NCI-H2171 (cell line): ENCODE measurements at places on chromosomes 2 and 18.

DNA sequence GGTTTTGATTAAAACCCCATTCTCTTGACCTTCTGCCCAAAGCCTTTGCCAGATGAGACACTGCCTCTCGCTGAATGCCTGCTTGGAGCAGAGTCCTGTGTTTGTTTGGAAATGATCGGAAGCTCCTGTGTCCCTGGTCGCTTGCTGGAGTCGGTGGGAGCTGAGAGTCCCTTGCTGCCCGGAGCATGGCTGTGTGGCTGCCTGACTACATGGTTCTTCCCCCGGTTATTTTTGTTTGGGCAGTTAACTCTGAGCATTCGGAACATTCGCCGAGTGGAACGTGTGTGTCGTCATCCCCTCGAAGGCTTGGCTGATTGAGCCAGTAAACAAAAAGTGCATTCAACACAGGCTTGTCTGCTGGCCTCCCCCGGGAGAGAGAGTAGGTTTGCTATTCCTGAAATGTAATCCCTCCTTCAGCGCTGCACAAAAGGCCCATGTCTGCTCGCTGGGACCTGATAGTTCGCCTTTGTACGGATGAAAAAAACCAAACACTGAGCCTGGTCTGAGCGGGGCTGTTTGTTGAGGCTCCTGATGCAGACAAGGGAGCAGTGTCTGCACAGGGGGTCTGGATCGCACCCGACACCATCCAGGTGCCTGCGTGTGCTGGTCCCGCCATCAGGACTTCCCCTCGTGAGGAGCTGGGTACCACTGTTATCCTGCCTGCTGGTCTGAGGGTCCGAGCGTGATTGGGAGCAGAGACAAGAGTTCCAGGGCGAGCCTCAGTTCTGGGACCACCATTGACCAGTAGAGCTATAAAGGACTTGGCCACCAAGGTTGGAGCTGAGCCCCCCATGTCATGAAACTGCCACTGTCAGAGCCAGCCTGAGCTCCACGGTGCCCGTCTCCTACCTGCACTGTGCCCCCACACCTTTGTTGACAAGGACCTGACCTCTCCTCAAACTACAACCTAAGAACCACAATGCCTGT is 83.8 kb downstream of the AGAP1 start:
- DNase-seq = peak; percentile 25

DNA sequence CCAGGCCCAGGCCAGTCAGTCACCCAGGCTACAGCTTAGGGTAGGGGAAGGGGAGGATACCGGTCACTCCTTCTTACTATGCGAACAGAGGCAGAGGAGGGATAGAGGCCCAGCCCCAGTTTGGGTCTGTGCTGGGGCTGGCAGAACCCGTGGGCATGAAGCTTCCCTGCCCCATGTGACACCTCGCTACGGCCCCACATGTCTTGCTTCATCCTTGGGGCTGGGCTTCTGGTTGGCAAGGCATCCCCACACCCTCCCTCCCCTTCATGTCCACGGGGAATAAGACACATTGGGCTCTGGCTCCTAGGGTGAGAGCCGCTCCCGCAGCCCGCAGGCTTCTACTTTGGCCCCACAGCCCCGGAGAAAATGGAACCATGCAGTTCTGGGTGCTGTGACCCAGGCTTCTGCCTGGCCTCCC is 32.4 kb downstream of the HS1BP3 start:
- no peak for DNase-seq

DNA sequence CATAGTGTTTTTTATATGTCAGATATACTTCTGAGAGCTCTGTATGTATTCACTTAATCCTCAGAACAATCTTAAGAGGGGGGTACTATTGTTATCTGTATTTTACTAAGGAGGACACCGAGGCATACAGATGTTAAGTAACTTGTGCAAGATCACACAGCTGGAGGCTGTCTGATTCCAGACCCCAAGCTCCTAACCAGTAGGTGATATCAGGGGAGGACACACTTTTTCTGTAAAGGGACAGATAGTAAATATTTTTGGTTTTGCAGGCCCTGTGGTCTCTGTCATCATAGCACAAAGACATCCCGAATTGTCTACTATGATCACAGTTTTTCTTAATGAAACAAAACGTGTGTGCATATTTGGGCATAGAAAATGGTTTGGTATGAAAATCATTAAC is 143.7 kb downstream of the LAMA3 start:
- no peak for DNase-seq

DNA sequence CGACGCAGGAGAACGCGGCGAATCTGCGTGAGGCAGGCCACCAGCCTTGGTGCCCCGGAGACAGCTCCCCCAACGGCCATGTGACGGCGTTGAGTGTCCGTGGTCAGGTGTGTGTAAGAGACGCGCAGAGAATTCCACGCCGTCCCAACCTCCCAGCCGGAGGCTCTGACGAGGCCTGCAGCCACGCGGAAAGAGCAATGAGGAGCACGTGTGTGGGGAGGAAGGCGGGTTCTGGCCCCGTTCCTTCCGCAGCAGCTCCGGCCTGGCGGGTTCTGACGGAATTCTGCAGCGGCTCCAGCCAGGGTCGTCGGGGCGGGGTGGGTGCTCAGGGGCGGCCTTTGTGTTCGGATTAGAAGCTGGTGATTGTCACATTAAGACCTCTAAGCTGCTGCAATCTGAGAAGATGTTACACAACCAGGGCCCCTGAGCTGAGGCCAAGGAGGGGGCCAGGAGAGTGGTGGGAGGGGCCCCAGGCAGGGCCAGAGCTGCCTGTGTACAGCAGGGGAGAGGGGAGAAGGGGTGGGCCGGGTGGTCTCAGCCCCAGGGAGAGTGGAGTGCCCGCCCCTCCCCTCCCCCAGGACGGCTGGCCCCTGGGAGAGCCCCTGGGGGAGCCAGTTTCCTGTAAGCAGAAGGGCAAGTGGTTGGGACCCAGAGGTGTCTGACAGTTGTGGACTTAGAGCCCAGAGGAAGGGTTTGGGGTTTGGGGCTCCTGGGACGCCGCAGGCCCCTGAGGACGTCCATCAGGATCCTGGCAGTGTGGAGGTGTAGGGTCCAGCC is 5.1 kb upstream of the GAL3ST2 start:
- no peak for DNase-seq

GRCh38 chr2:28363686-28364280 is 28.9 kb upstream of the FOSL2 start:
- no peak for DNase-seq

DNA sequence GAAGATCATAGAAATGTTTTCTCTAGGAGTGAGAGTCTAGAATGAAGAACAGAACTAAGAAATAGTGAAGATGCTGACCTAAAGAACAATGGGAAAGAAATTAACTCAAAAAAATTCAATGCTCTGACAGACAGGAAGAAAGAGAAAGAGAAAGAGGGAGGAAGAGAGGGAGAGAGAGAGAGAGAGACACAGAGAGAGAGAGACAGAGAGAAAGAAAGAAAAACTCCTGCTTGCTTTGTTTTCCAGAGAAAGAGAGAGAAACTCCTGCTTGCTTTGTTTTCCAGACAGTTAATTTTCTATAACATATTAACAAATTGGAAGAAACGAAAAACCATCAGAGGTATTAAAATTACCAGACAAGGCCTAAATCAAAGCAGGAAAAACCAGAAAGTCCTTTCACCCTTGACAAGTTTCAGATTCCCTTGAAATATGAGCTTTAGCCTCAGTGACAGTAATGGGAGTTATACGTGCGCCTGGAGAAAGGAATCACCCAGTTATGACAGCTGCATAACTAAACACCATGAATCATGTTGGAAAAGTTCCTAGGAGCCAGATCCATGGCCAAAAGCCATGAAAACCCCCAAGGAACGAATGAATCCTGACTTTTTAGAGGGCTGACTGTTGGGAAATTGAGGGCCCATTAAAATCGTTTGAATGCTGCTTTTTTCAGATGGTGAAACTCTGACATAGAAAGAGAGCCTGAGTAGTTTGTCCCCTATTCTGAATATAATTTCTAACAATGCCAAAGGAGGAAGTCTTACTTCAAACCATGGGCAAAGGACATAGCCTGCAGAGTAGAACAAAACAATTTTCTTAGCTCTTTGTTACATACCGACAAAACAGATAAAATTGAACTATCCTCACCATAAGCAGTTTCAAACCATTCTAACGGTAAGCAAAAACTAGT is 228.6 kb upstream of the CHST9 start:
- DNase-seq = no peak

- DNase-seq = no peak
Measured at GRCh38 chr18:79684787-79685186, 5.2 kb downstream of the CTDP1 start.

DNA sequence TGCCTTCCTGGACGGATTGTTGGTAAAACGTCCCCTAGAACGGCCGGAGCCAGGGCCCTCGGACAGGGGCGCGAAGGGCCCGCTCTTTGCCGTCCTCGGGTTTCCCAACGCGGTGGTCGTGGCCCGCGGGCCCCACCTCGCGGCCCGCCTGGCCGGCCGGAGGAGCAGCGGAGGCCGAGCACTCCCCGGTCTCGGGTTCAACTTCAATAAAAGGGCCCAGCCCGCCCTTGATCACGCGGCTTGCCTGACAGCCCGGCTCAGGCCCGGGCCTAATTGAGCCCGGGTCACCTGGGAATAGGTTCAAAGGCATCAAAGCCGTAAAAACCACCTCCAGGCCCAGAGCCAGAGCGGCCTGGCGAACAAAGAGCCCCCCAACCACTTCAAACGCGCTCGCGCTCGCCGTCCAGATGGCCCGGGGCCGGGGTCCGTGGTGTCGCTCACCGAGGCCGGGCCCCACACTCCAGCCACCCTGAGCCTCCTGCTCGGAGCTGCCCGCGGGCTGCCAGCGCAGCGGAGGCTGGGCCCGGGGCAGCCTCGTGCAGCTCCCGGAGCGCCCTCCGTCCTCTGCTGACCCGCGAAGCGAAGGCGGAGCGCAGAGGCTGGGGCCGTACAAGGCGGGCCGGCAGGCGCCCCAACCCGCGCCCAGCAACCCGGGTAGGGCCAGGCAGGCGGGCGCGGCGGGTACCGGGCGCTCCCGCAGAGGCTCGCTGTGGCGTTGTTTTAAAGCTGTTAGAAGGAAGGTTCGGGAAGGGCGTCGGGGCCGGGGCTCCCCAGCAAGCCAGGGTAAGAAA is 1.1 kb upstream of the TWIST2 start:
- no peak for DNase-seq

DNA sequence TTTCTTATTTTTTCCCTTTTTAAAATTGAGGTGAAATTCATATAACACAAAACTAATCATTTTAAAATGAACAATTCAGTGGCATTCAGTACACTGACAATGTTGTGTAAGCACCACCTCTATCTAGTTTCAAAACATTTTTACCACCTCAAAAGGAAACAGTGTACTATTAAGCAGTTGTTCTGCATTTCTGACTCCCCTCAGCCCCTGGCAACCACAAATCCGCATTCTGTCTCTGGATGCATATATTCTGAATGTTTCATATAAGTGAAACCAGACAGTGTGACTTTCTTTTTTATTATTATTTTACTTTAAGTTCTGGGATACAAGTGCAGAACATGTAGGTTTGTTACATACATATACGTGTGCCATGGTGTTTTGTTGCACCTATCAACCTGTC is 19.2 kb upstream of the TANK start:
- DNase-seq = no peak

DNA sequence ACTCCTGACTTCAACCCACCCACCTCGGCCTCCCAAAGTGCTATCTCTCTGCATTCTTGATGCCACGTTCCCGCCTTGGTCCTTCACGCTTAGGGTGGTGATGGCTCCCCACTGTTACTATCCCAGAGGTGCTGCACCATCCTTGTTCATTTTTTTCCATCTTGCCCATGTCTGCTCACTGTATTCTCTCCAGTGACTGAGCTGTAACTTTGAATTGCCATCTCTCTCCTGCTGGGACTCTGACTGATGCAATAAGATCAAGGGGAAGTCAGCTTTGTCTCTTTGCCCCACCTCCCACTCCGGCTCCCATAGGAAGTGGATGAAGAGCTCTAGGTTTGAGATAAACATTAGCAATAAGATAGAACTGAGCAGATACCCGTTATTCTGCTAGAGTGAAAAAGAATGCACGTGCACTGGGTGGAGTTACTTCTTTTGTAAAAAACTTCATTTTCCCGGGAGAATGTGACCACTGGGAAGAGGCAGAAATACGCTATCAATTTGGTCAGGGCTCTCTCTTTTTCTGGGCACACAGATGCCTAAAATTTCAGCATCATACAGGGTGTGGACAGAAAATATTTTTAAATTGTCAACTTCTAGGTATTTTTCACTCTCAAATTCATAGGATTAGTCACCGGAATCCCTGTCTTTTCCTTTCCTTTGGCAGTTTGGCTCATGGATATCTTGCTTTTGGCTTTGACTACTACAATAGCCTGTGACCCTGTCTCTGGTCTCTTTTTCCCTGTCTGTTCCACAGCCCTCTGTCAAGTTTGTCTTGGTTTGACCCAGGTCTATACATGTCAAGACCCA is 105.4 kb downstream of the POLR1A start:
- no peak for DNase-seq

GRCh38 chr2:11866358-11867335 is 120.2 kb downstream of the LPIN1 start:
- DNase-seq = no peak

DNA sequence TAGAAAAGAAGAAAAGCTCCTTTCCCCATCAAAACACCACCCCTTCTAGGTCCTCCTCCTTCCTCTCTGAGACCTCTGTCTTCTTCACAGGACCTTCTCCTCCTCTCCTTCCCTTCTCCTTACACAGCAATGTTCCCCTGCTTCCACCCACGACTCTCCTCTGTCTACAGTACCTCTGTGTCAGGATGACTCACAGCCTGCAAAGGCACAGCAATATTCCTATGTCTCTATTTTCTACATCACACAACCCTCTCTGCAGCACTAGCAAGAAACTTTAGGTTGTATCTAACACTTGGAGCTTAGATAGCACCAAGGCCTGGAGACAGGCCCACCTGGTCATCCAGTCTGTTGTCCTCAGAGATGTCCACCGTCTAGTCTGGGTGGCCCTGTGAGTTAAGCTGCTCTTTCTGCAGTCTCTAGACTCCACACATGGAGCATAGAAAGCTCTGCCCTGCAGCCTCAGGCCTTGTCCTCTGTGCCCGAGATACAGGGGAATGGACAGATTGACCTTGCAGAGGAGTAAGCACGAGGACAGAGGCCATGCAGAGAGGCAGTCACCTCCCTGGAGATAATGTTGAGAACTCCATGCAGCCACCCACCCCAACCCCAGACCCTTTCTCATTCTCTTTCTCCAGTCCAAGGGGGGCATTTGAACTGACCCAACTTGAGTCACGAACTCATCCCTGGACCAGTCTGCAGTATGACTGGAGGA is 212.0 kb downstream of the TNS1 start:
- DNase-seq = no peak

- DNase-seq = peak; percentile 55
Measured at GRCh38 chr2:205659922-205660321, 22.4 kb upstream of the NRP2 start.

DNA sequence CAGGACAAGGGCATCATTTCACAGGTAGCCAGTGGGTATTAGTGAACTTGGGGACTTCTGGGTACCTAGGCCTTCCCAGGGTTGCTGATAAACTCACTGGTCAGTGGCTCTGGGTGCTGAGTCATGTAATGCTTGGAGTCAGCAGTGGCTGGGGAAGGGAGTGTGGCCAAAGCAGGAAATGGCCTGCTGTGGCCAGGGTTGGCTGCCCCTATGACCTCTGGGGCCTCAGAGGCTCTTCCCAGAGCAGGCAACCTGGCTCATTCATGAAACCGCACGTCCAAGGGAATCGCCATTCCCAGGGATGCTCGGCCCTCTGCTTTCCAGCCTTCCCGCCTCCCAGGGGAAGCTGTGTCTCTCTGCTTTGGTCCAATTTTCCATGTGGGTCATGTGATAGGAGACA is 294.9 kb downstream of the DYSF start:
- DNase-seq = no peak
